ENCODE measurements at places on chromosomes 3 and 15.

DNA sequence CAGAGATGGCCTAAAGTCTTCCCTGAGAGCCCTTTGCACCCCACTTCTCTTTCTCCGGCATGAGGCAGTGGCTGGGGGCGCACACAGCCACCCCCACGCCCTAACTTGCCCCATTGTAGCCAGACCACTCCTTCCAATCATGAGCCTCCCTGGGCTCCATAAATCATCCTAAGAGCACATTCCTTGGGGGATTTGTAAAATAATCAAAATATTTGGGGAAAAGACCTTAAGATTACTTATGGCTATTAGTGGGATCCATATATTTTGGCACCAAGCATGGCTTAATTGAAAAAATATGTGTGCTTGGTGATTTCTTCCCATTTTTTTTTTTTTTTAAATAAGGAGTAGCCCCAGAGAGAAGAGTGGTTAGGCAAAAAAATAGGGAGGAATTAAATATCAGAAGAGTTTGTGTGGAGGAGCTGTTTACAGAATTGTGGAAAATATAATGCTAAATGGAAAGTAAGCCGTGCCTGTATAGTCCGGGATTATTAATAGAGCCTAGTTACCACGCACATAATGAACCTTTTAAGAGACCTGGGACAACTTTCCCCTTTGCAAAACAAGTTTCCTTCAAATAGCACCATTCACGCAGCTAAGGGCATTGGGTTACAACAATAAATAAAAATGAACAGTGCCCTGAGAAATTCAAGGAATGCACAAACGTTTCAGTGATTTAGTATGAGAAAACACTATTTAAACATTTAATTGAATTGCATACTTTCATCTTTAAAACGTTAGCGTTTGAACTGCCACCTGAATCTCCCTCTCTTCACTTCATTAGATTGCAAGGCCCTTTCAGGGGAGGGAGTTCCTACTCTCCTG, 46.1 kb downstream of the SMAD6 start:
- no peak for DNase-seq

GRCh38 chr3:37148208-37148607, 26.2 kb downstream of the LRRFIP2 start:
- no peak for DNase-seq

- no peak for DNase-seq
These were observed 402.6 kb downstream of the OCA2 start for GRCh38 chr15:27696530-27696929.

GRCh38 chr3:101780661-101781060, 1.6 kb downstream of the NXPE3 start:
- no peak for DNase-seq

DNA sequence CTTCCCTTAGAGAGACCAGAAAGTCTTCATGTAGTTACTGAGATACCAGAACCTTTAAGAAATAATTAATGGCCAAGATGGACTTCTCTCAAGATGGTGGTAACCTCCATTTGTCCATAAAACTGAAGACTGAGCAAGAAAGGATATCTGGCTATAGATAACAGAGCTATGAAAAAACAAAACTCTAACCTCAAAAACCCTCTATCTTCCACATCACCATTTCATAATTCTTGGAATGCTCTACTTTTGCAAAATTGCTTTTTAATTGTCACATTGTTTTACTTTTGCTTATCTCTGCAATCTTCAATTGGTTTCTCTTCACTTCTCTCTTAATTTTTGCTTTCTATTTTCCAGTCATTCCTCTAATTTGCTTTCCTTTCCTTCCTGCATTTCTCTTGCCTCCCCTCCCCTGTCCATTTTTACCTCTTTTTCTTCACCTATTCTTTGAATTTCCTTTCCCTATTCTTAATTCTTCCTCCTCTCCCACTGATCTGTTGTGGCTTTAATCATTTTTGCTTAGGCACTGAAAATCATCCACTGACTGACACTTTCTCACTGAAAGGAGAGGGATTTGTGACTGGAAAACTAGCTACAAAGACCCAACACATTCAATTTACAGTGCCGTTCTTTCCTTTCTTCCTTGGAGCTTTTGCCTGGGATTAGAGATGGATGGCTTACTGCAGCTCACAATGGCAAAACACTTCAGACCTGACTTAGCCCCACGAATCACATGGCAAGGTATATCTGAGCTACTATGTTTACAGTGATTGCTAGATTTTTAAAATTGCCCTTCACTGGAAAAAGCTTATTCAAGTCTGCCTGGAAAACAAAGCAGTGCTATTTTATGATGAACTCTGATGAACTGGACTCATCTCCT, 242.8 kb downstream of the CHST2 start:
- no peak for DNase-seq

DNA sequence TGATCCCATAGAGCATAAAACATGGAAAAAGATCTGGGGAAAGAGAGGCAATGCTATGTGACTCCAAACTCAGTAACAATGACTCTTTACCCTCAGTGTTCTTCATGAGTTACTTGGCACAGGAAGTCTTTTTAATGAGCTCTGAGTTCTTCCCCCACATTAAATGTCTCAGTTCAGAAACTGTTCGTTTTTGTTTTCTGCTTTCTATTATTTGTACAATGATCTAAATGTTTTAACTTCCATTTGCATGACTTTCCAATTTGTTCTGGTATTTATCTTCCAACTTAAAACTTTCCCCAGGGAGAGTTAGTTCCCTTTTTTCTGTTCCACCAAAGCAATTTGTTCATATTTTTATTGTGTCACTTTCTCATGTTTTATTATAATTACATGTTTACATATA, 177.0 kb upstream of the ZBTB20 start:
- DNase-seq: no peak

GRCh38 chr3:15152184-15152583, 53.2 kb upstream of the RBSN start:
- DNase-seq: no peak

- no peak for DNase-seq
These were observed 57.6 kb upstream of the CHRM5 start for GRCh38 chr15:33910741-33911140.

DNA sequence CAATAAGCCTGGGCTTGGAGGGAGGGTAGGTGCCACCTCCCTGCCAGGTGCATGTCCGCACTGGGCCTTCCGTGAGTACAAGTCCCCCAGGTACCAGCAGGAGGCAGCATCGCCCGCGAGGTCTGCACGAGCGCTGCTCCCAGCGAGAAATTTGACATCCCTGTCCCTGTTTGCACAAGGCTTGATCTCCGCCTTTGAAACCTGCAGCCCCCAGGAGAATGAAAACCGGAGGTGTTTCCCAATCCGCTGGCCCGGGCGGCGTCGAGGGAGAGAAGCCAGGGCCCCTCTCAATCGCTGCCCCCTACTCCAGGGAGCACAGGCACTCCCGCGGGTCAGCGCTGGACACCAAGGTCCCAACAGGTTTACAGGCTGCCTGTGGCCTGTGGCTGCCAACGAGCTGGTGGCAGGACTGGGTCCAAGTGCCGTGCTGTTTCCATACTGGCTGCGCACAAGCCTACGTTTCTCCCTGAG, 961 bp downstream of the HAPLN3 start:
- no peak for DNase-seq

- DNase-seq: no peak
These were observed 142.8 kb upstream of the CHRM5 start for GRCh38 chr15:33825453-33825852.

DNA sequence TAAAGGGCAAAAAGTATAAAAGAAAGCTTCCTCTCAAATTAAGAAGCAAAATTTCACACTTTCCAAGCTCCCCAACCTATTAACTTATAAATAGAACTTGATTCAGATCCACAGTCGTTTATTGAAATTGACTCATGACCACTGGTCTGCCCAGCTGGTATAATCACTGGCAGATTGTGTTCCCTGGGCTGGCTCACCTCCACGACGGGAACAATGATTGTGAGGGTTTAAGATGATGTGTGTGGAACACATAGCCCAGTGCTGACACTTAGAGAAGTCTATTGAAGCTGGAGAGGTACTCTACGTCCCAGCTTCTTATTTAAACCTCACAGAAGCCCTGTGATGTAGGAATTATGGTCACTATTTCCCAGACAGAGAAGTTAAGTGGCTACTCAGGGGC, 90.4 kb downstream of the MB21D2 start:
- DNase-seq: no peak

DNA sequence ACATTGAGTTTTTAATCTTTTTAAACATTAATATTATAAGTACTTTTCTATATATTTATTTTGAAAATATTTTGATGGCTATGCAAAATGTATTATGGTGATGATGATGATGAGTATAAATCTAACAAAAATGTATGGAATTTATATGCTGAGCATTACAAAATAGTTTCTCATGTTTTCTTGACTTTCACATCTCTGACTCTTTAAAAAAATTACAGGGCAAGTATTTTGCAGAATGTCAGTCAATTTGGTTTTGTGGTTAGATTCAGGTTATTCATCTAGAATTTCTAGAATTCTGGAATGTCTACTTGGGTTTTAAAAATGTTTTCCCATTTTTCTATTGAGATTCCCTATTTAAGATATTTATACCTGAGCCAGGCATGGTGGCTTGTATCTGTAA, 41.7 kb upstream of the ANP32A start:
- DNase-seq: no peak

- DNase-seq: no peak
These were observed 33.0 kb downstream of the SRP14 start for GRCh38 chr15:40006003-40006402.

GRCh38 chr3:55471522-55472280, 15.4 kb downstream of the WNT5A start:
- DNase-seq: no peak

GRCh38 chr3:47464588-47464987, 11.2 kb downstream of the SCAP start:
- no peak for DNase-seq

GRCh38 chr3:46835054-46835453, 28.2 kb downstream of the MYL3 start:
- DNase-seq: no peak

GRCh38 chr15:62879770-62880169, 162.8 kb upstream of the TPM1 start:
- no peak for DNase-seq

DNA sequence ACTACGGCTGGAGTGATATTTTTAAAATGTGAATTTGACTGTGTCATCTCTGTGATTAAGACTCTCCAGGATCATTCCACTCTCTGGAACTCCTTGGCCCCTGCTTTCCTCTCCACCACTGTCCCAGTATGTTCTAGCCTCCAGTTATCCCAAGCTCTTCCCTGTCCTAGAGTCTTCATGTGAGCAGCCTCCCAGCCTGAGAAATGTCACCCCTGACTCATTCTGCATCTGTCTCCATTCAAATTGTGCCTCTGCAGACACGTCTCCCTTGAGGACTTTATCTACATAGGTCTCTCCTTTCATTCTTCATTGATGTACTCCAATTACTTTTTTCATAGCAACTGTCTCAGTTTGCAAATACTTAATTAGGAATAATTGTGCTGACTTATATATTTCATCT, 317.7 kb upstream of the ADAMTS9 start:
- no peak for DNase-seq

DNA sequence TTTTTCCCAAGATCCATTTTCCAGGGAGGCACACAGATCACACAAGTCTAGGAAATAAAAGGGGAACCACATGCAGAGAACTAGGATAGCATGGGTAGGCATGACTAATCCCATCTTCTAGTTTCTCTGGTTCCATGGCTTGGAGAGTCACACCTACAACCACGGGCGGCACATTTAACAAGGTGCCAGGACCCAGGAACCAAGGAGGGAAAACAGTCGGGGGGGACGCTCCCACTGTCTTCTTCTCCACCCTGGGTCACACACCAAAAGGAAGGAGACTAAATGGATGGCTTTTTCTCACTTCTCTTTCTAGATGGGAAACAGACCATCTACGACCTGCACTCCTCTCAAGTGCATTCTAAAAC, 4.6 kb upstream of the SMCO1 start:
- DNase-seq: no peak

- no peak for DNase-seq
These were observed 124.6 kb downstream of the TMEM108 start for GRCh38 chr3:133162670-133163305.

DNA sequence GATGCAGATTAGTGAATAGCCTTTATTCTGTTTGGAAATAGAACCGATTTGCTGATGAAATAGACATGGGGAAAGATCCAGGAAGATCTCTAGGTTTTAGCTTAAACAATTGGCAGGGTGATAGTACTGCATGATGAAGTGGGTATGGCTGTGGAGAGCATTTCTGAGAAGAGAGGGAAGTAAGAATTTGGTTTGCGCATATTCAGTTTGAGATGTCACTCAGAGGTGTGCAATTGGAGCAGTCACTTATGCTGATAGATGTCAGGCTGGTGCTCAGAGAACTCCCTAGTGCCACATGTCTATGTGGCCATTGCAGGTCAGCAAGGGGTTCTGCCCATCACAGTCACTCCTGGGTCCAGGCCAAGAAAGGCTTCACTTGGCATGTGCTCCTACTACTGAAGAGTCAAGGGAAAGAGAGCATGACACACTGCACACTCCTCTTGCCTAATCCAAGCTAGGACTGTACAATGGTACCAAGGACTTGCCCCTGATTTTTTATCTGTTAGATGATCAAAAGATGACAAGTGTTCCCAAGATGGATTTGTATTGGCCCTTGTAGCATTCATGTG, 57.2 kb upstream of the ST8SIA2 start:
- DNase-seq: no peak

- DNase-seq: no peak
These were observed 775.4 kb downstream of the NTRK3 start for GRCh38 chr15:87481126-87481525.

DNA sequence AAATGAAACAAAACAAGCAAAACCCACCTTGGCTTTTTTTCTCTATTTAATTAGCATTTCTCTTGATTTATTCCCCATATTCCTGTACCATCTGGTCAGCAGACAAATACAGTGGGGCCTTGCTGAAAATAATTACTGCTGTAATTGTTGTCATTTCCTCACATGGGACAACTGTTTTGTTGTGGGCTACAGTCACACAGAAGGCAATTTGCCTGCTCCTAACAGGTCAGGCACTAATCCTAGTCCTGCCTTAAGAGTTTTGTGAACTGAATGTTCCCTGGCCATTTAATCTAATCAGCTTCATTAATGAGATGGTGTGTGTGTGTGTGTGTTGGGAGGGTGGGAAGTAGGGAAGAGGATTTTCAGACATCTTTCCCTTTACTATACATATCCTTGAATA, 11.6 kb downstream of the TRPC1 start:
- no peak for DNase-seq

DNA sequence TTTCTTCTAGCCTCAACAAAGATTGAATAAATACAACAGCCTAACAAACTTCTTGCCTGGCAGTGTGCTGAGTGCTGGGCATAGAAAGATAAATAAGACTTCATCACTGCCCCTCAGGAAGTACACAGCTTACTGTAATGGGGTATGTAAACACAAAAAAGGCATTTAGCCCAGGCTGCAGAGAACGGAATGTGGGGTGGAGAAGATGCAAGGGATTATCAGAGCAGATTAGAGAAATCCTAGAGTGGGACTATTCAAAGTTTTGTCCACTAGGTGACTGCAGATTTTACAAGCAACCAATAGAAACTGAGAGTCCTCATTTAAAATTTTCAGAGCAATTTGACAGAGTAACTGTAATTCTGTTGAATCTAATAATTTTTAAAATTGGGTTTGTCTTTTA, 35.4 kb upstream of the TSC22D2 start:
- DNase-seq: no peak

DNA sequence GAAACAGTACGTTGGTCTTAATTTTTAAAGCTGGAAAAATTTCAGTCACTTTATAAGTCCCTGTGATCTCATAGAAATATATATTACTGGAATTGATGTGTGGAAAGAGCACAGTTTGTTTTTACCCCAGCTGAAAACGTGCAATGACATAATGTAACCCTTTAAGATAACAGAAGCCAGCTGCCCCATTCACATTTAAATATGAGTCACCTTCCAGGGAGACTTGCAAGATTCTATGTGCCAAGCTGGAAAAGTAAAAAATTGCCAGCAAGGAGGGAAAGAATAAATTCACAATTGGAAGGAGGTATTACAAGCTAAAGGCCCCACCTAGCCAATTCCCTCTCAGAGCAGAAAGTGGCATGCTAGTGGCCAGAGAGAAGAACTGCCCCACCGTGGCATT, 50.2 kb downstream of the SAMMSON start:
- no peak for DNase-seq

Measured in NCI-H187 treated with DMSO at 0.1 percent for 48 hours (cell line).